ENCODE measurements at places on chromosomes 16 and 17. TPM values are rescaled to one million over a fixed set of nuclear protein-coding genes. Genes with fewer than 3 reads are reported as not detected.
A peak's percentile ranks its signal among the peaks of the same experiment; 100 is the strongest.

DNA sequence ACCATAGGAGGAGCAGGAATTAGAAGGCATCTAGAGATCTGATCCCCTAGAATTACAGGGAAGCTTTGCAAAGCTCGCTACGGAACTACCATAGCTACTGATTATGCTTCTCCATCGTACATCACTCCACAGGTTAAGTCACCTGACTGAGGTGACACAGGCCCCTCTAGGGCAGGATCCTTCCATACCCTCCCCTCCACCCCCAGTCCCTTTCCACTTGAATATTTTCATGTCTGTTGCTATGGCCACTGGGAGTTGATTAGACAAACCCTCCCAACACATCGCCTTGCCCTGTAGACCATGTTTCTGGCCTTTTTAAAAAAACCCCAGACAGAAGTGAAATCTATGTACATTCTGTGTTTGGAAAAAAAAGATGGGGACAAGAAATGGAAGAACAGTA lies 287.1 kb downstream of the SOX9 start:
- no peak overlapping the region for H3K4me3 ChIP-seq
- no peak overlapping the region for H3K27ac ChIP-seq
- H3K4me1 ChIP-seq = no peaks in the 10 kb centered on the region
- no peak for DNase-seq

GRCh38 chr16:21991621-21992020 lies 9.3 kb downstream of the PDZD9 start:
- no peak for DNase-seq
- H3K27me3 ChIP-seq = no peaks in the 10 kb centered on the region
- H3K36me3 ChIP-seq = no peaks in the 10 kb centered on the region
- peaks cover 6% of the 10 kb centered on the region for H3K4me1 ChIP-seq
- no peak overlapping the region for H3K4me3 ChIP-seq
- no peak overlapping the region for H3K27ac ChIP-seq

PRR35 gene
- total RNA-seq = 0.18 TPM

DNA sequence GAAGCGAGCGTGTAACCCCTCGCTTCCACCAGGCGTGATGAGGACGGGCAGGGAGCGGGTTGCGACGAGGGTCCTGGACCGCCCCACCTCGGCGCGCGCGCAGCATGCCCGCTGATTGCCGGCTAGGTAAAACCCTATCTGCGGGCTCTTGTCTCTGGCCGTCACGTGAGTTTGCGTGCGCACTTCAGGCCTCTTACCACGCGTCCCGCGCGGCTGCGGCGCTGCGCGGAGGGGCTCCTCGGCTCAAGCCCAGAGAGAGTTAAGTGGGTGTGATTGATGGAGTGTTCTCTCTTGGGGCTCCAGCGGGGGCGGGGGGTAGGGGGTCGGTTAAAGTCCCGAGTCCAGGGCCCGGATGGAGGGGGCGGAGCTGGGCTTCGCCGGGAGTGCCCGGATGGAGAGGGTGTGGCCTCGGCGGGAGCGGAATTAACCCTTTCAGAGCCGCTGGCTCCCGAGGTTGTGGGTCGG lies 7.9 kb downstream of the KDM6B start:
- H3K36me3 ChIP-seq = peaks cover 27% of the 10 kb centered on the region
- peak; percentile 88 for DNase-seq
- H3K27ac ChIP-seq = peak overlapping the region; percentile 99

GRCh38 chr17:10640475-10640874 lies 16.6 kb downstream of the MYH3 start:
- no peaks in the 10 kb centered on the region for H3K4me1 ChIP-seq
- H3K27me3 ChIP-seq = no peaks in the 10 kb centered on the region
- H3K27ac ChIP-seq = no peak overlapping the region

- H3K27ac ChIP-seq = no peak overlapping the region
- H3K4me1 ChIP-seq = no peaks in the 10 kb centered on the region
- no peaks in the 10 kb centered on the region for H3K36me3 ChIP-seq
- no peak for DNase-seq
- H3K4me3 ChIP-seq = no peak overlapping the region
- H3K27me3 ChIP-seq = no peaks in the 10 kb centered on the region
Measured at GRCh38 chr16:82900559-82900958, 273.8 kb downstream of the CDH13 start.

GRCh38 chr16:72036098-72036497 lies 18.2 kb upstream of the HP start:
- no peaks in the 10 kb centered on the region for H3K27me3 ChIP-seq
- DNase-seq = no peak
- no peak overlapping the region for H3K4me3 ChIP-seq
- no peaks in the 10 kb centered on the region for H3K36me3 ChIP-seq
- no peak overlapping the region for H3K27ac ChIP-seq

DNA sequence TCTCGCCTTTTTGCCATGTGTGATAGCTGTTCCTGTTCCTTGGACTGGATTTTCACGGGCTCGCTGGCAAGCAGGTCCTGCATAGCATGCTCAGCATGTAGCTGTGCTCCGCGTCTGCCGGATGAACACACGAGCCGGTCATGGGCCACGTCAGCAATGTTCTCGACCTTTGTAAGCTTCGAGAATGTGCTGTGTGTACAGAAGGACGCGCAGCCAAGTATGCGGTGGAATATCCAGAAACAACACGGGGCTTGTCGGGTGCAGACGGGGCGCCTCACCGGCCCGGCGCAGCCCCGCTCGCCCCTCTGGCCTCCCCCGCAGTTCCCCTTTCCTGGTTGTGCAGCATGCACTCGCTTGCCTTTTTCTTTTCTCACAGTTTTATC lies 42.2 kb downstream of the RPTOR start:
- H3K27ac ChIP-seq = no peak overlapping the region
- no peak overlapping the region for H3K4me3 ChIP-seq
- H3K4me1 ChIP-seq = peaks cover 14% of the 10 kb centered on the region

- H3K27me3 ChIP-seq = no peaks in the 10 kb centered on the region
- peaks cover 20% of the 10 kb centered on the region for H3K4me1 ChIP-seq
- H3K4me3 ChIP-seq = no peak overlapping the region
- H3K27ac ChIP-seq = no peak overlapping the region
- H3K36me3 ChIP-seq = peaks cover 39% of the 10 kb centered on the region
Measured at GRCh38 chr16:30349675-30350074, 5.4 kb downstream of the CD2BP2 start.

GCGR gene
- total RNA-seq = not detected

DNA sequence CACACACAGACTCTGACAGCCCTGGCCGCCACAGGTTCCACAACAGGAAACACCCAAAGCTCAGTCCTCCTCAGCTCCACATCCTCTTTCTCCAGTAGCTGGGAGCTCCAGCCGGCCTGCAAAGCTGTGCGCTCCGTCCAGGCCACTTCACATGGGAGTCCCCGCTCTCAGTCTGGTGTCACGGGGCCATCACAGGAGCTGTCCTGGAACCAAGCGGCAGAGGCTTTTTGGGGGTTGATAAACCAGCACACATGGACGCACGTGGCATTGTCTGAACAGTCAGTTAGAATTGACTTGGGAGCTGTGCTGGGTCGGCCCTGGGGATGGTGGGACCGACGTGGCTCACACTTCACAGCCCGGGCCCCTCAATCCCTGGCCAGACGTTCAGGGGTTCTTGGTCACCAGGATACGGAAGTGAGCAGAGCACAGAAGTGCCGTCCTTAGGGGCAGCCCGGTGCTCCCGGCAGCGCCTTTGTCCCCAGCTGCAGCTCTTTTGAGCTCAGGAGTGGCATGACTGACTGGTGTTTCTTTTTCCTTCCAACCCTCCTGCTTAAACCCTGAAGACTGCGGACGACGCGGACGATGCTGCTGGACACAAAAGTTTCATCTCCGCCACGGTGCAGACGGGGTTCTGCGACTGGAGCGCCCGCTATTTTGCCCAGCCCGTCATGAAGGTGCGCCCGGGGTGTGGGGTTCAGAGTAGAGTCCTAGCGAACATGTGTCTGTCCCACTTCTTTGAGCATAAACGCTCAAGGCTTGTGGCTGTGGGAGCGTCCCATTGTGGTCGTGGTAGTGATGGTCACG lies 66.6 kb upstream of the CHMP6 start:
- no peak overlapping the region for H3K27ac ChIP-seq
- H3K36me3 ChIP-seq = peaks cover 50% of the 10 kb centered on the region
- H3K27me3 ChIP-seq = no peaks in the 10 kb centered on the region
- no peak overlapping the region for H3K4me3 ChIP-seq

DNA sequence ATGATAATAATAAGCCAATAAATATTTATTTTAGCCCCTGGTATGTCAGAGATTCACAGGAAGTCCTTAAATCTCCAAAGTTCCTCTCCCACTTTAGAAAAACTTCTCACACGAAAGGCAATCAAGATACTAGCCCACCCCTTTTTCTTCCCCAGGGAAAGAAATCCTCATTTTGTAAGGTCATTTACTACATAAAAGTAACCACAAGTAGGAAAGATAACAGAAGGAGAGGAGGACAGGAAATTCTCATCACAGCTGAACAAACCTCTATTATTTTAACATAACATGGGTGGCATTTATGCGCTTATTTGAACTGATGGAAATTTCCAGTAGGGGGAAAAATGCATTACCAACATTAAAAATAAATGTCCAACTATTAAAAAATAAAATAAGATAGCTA lies 3.4 kb downstream of the FAM222B start:
- no peaks in the 10 kb centered on the region for H3K27me3 ChIP-seq
- peaks cover 20% of the 10 kb centered on the region for H3K4me1 ChIP-seq
- peak; percentile 15 for DNase-seq

DNA sequence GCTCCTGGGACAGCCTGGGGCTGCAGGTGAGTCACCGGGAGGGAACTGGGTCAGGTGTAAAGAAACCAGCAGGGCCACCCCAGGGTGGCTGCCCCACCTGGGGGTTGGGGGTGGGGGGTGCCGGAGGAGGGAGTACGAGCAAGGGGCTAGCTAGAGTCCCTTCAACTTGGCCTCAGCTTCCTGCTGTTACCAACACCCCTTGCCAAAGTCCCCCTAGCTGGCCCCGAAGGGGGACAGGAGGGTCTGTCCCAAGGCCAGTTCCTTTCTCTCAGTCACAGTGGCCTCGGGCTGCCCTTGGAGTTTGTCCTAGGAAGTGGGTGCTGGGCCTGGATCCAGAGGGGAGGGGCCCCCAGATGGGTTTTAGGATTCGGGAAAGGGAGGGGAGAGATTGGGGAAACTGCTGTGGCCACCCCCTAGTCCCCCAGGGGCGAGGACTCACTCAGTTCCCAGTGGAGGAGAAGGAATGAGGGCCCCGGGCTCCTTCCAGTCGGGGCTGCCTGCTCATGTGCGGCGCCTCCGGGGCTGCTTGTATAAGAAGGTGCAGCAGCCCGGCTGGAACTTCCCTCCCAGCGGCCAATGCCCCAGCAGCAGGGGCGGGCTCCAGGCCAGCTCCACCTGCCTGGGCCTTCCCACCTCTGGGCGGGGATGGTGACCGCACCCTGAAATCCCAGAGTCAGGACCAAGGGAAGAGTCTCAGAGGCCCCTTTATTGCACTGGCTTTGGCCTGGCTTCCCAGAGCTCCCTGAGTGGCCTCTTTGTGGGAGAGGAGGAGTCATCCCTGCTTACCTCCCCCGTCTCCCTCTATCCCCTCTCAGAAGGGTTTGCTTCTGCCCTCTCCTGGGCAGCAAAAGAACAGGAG lies 7.3 kb downstream of the ARHGAP27 start:
- H3K27ac ChIP-seq = peak overlapping the region; percentile 43
- H3K36me3 ChIP-seq = no peaks in the 10 kb centered on the region
- H3K27me3 ChIP-seq = no peaks in the 10 kb centered on the region

CMTM4 gene
- 19.5 TPM for total RNA-seq

TUBG2 gene
- total RNA-seq = 0.78 TPM

DNA sequence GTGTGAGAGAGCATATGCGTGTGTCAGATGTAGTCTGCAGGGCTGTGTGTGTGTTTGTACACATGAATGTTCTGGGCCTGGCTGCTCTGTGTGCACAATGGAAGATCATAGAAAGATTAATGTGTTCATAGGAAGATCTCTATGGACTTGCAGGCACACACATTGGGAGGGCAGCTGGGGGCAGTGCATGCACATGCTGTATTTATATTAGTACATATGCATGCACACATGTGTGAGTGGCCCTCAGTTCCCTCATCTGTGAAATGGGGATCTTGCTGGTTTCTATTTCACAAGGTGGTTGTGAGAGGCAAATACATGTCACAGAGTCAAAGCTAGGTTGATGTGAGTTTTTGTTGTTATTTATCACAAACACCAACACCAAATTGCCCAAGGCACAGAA lies 2.1 kb downstream of the CA7 start:
- no peak overlapping the region for H3K27ac ChIP-seq
- no peak for DNase-seq
- no peaks in the 10 kb centered on the region for H3K36me3 ChIP-seq

DNA sequence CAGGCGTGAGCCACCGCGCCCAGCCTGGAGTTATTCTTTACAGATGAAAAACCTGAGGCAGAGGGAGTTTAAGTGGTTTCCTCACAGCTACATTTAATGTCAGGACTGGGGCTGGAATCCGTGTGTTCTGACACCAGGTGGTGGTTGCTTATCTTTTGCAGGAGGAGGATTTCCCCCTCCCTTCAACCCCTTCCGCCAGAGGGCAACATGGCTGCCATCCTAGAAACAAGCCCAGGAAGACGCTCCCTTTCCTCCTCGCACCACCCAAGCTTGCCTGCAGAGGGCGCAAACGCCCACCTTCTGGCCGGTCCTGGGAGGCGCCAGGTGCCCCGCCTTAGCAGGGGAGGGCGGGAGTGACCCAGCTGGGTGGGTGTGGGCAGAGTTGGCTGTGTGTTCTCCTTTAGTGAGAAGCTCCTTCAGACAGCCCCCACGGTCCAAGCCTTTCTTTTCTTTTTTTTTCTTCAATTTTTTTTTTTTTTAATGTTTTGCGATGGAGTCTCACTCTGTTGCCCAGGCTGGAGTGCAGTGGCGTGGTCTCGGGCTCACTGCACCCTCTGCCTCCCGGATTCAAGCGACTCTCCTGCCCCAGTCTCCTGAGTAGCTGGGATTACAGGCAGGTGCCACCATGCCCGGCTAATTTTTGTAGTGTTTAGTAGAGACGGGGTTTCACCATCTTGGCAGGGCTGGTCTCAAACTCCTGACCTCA lies 9.9 kb upstream of the RAP1GAP2 start:
- H3K4me1 ChIP-seq = peaks cover 16% of the 10 kb centered on the region
- H3K27ac ChIP-seq = no peak overlapping the region
- no peak overlapping the region for H3K4me3 ChIP-seq
- peak; percentile 92 for DNase-seq

GRCh38 chr16:25217921-25218320 lies 1.2 kb downstream of the AQP8 start:
- H3K4me1 ChIP-seq = peaks cover 12% of the 10 kb centered on the region
- H3K4me3 ChIP-seq = no peak overlapping the region

- no peaks in the 10 kb centered on the region for H3K36me3 ChIP-seq
- no peaks in the 10 kb centered on the region for H3K27me3 ChIP-seq
- no peak overlapping the region for H3K27ac ChIP-seq
- H3K4me1 ChIP-seq = no peaks in the 10 kb centered on the region
- H3K4me3 ChIP-seq = no peak overlapping the region
Measured at GRCh38 chr16:53998024-53998810, 288.4 kb downstream of the IRX3 start.

SEPHS2 gene
- total RNA-seq = 87.3 TPM

KSR1 gene
- 48.0 TPM for total RNA-seq

DNAH9 gene
- not detected for total RNA-seq
